ENCODE measurements at places on chromosomes 16 and 17.

GRCh38 chr16:726438-727290, at the start of the genes CCDC78 and HAGHL:
Gene CCDC78, minus strand, starts transcription at chr16:726443. Its CDS starts 76 bp downstream, at chr16:726367.
Gene HAGHL, plus strand, starts transcription at chr16:727106. Its CDS starts 404 bp downstream, at chr16:727510.
- no peak for DNase-seq

- DNase-seq, result no peak
Measured at GRCh38 chr16:21625026-21625425, 25.6 kb downstream of the METTL9 start.

- DNase-seq, result no peak
Measured at GRCh38 chr17:38341035-38341721, 2.6 kb downstream of the GPR179 start.

DNA sequence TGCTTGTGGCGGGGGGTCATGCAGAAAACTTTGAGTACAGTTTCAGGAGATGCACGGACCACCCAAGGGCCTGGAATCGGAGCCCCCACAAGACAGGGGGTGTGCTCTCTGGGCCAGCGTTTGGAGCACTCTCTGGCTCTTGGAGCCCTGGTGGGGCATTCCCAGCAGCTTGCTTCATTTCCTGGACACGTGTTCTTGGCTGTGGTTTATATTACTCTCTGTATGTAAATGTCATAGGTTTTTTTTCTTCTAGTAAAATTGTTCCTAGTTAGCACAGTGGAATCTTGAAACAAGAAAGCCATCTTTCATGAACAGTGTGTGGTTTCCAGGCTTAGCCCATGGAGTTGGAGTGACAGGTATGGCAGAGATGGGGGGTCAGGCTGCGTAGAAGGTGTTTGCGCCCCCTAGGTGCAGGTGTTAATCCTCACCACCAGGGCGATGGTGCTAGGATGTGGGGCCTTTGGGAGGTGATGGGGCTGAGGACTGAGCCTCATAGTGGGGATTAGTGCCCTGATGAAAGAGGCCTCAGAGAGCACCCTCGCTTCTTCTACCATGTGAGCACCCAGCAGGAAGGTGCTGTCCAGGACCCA, 79.8 kb downstream of the JPH3 start:
- peak; percentile 35 for DNase-seq

GRCh38 chr17:74525781-74526288, 5.4 kb downstream of the CD300LB start:
- DNase-seq, result no peak

DNA sequence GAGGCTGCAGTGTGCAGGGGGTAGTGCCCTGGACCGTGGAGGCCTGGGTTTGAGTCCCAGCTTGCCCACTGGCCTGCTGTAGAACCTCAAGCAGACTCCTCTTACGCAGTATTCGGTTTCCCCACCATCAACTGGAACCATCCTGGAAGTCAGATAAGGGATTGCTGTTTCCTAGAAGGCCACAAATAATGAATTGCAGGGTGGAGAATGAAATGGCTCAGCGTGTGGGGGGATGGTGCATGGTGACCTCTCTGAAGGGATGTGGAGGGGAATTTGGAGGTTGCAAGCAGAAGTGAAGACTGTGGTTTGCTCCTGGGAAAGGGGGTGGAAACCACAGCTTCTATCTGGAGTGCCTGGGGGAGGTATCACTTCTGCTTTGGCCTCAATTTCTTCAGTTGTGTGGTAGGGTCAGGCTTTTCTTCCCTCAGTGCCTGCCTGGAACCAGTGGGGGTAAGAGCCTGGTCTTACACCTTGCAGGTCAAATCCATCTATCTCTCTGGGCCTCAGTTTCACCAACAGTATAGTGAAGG, 1.7 kb downstream of the ADGRG5 start:
- DNase-seq, result no peak

DNA sequence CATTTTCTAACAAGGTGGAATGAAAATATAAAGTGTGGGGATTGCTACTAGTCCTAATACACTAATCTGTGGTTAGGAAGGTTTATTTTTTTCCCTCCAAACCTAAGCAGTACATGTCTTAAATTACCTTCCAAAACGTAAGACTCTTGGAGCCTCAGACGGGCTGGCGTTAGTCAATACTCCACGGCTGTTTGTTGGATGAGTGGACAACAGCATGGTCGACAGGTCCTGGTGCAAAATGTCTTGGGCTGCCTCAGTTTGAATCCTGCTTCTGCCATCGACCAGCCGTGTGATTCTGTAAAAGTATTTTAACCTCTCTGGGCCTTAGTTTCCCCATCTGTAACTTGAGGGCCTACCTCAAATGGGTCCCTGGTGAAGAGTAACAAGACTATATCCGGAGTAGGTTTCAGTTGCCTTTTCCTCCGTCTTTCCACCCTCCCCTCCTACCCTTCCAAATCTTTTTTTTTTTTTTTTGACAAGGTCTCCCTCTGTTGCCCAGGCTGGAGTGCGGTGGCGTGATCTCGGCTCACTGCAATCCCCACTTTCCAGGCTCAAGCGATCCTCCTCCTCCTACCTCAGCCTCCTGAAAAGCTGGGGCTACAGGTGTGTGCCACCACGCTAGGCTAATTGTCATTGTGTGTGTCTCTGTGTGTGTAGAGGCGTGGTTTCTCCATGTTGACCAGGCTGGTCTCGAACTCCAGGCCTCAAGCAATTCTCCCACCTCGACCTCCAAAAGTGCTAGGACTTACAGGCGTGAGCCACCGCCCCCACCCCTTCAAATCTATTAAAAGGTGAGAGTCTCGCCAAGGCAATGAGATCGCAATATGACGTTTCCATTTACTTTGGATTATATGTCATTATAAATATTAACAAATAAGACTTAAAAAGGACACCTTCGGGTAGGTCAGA, 5.8 kb downstream of the SCGB1C2 start:
- DNase-seq, result no peak

- peak; percentile 62 for DNase-seq
Measured at GRCh38 chr16:15946257-15947044, 3.0 kb upstream of the ABCC1 start.

- no peak for DNase-seq
Measured at GRCh38 chr16:47424846-47425245, 36.0 kb downstream of the ITFG1 start.

DNA sequence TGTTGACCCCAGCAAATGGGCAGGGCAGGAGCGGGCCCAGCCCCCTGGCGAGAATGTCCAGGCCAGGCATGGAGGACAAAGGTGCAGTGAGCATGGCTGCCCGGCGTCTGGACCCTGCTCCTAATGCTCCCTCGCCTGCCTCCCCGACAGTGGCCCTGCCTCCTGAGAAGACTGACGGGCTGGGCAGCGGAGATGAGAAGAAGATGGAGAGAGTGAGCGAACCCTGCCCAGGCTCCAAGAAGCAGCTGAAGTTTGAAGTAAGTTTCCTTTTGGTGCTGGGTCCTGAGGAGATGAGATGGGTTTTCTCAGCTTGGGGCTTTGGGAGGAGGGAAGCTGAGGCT, 59.7 kb downstream of the SNX20 start:
- DNase-seq, result no peak

DNA sequence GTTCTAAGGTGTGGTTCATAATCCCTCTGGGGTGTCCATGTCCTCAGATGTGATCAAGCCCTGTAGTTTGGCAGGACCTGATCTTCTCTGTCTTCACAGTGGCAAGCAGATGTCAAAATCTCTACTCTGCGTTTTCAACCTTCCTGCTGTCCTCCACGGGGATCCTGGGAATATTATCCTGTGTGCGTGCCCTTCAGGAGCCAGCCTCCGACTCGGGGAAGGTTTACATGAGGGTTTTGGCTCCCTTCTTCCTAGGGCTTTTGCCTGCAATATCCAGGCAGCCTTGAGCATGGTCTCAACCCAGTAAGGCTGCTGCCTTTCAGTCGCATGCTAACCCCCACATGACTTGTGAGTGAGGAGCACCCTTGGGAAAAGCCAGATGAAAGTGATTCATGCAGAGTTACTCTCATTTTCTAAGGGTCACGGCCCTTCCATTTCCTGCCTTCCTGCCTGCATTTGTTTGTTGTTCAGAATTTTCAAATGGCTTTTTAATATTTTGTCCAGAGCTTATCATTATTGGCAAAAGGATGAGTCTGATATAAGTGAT, 202.2 kb upstream of the CHMP6 start:
- peak; percentile 67 for DNase-seq

- DNase-seq, result no peak
Measured at GRCh38 chr16:84672276-84673202, 24.2 kb downstream of the KLHL36 start.

GRCh38 chr16:85680352-85680944, 8.3 kb downstream of the GINS2 start:
- DNase-seq, result no peak

GRCh38 chr16:86846136-86846535, 267.8 kb downstream of the FOXL1 start:
- DNase-seq, result no peak

DNA sequence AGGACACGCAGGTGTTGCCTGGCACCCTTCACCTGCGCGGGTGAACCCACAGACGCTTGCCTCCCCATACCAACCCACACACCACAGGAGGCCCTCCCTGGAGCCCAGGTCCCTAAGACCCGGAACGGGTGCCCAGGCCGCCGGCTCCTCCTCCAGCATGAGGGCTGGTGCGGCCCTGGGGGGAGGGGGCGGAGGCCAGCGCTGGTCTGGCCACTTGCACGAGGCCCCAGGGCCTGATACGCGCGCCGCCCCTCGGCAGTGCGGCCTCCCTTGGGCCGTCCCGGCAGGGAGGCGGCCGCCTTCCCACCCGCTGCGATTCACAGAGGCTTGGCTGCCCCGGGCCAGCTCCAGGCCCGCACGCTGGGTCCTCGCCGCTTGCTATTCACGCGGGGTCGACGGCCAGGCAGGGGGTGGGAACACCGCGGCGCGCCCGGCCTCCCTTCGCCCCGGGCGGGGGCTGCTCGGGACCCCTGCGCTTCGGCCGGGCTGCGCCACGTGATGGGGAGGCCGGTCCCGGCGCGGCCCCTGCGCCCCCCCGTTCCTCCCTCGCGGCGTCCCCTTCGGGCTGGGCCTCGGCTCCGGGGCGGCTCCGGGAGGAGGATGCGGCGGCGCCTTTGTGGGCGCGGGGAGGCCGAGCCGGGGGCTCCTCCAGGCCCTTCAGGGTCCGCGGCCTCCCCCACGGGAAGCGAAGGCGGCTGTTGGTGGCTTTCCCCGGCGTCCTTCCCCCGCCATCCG, 685 bp downstream of the FASN start:
- DNase-seq, result no peak

DNA sequence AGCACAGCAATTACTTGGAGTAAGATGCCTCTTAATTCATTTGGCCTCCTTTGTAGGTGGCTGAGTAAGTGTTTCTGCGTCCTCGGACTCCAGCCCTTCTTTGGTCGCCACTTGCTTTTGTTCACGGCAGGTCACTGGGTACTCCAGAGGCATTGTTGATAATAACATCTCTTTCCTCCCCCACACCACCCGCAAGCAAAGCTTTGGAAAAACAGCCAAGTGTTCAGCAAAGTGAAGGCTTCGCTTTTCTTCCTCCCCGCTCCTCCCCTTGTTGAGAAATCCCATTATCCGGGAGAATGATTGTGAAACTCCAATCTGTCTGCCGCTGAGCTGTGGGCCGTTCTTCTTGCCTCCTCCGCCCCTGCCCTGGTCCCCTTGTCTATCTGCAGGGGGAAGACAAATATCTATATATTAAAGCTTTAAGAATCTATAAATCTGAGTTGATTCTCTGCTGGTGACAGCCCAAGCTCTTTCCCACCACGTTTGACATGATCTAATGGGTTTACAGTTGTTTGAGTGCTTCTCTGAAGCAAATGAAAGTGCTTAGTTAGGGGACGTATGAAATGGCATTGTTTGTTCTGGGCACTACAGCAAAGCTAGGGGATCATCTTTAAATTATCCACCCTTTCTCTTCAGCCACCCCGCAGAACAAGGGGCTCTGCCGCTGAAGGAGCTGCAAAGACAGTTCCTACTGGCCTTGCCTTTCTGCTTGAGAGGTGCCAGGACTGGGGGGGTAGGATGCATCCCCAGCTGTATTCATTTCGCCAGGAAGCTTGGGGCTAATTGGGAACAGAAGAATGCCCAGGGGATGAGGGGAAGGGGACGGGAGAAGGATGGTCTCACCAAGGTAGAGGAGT, 167.1 kb downstream of the CCDC182 start:
- DNase-seq, result peak; percentile 33

- no peak for DNase-seq
Measured at GRCh38 chr17:79042421-79043190, 18.6 kb downstream of the C1QTNF1 start.

GRCh38 chr16:31000671-31001382, 9.6 kb downstream of the STX1B start:
- no peak for DNase-seq

DNA sequence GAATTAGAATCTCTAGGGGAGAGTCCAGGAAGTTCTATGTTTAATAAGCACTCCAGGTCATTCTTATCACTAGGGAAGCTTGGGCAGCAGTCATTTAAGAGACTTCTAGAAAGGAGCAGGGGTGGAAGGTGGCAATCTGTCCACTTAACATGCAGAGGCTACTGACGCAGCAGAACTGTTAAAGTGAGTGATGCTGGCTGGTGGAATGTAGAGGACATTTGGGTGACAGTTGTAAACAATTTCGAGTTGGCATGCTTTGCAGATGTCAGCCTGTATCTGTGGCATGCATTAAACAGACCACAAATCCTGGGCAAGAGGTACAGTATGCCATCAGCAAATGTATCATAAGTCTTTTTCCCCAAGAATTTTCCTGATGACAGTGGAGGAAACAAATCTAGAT, 40.5 kb upstream of the HS3ST3A1 start:
- no peak for DNase-seq

- no peak for DNase-seq
Measured at GRCh38 chr16:81385031-81385756, 59.4 kb upstream of the CMIP start.

- DNase-seq, result no peak
Measured at GRCh38 chr16:4679156-4679849, 14.1 kb upstream of the NUDT16L1 start.
